ENCODE measurements at places on chromosomes 7 and 10.

- DNase-seq, result no peak
Observed at GRCh38 chr10:117131376-117132327, 6.4 kb downstream of the VAX1 start.

DNA sequence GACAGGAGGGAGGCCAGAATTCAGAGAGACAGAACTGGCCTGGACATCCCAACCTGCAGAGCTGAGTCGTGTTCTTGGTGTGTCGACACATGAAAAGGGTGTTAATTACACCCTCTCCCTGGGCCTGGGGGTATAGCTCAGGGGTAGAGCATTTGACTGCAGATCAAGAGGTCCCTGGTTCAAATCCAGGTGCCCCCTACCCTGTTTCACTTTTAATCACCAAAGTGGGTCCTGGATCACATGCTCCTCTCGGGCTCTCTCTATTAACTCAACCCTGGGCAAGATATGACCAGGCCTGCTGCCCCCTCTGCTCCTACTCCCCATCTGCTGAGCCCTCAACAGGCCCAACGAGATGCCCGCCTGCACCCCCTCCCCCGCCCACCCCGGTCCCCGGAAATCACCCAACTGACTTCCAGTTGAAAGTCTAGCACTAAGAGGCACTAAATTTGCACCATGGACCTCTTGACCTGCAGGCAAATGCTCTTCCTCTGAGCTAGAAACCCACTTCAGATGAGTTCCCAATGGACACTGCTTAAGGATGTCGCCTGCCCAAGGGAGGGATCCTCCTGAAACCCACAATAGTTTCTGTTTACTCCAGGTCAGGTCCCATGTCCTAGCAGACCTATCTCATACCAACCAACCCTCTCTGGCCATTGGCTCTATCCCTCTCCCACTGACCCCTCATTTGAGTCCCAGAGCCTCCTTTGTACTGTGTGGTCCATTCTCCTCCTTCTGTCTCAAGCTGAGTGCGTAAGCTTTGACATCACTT, 137.6 kb downstream of the ZNF467 start:
- DNase-seq, result peak; percentile 13

- no peak for DNase-seq
Observed at GRCh38 chr10:120969219-120969645, 118.1 kb downstream of the WDR11 start.

GRCh38 chr10:119872860-119873681, 428 bp upstream of the MCMBP start:
- DNase-seq, result peak; percentile 7

DNA sequence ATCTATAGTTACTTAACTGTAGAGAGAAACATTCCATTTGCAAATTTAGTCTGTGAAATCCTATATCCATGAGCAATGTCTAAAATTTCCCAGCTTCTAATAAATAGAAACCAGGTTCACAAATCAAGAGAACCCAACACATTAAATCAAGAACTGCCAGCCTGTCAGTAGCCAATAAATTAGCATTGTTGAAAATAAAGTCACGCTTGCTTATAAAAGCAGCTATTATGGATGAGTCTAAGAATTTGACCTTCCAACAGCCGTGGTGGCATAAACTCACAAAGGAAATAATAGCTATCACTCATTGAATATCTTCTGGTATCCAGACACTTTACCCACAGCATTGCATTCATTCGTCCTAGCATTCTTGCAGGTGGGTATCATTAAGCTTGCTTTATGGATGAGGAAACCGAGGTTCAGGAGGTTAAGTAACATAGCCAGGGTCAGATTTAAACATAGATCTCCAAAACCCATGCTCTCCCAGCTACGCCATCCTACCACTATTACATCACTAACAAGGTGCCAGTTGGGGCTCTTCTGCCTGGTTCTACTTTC, 260.1 kb upstream of the YAE1 start:
- DNase-seq, result no peak

- peak; percentile 40 for DNase-seq
Observed at GRCh38 chr7:128361411-128362379, at the start of gene PRRT4. Gene PRRT4, minus strand, starts transcription at chr7:128361690.

GRCh38 chr7:38855867-38856266, 53.1 kb downstream of the VPS41 start:
- DNase-seq, result no peak

GRCh38 chr10:10007957-10008356, 1009.7 kb upstream of the CELF2 start:
- DNase-seq, result no peak

DNA sequence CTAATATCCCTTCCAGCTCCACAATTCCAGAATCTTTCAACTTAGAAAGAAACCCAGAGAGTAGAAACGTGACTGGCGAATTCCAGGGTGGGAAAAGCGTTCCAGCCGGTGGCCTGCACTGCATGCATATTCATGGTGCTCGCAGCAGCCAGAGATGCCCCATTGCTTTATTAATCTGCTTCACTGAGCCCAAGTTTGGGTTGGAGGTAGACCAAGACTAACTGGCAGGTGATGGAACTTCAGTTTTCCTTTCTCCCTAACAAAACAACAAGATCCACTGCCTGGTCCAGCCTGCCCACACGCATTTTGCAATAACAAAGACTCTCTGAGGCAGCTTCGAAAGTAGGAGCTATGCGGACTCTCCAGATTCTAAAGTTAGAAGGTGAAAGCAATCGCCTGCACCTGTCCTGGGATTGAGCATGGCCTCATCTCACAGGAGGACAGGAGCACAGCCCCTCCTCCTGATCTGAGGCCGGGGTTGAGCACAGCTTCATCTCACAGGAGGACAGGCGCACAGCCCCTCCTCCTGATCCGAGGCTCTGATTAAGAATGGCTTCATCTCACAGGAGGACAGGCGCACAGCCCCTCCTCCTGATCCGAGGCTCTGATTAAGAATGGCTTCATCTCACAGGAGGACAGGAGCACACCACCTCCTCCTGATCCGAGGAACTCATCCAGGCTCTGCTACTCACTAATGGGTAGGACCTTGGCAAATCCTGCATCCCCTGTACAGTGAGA, 127.8 kb upstream of the LANCL2 start:
- no peak for DNase-seq

DNA sequence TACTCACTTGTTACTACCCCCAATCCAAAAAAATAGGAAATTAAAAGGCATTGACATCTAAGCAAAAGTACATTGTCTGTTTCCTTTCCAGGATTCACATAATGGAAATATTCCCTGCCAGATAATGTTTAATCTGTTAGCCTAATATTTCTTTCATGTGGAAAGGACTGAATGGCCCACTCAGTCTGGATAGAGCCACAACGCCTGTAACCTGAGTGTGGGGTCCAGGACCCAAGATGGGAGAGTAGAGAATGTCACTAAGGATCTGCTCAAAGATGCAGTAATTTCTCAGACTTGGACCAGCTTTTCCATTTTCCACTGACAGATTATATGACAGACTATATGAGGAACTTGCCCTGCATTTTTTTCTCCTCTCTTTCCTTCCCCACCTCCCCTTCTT, 1088.9 kb downstream of the KCNMA1 start:
- no peak for DNase-seq

- no peak for DNase-seq
Observed at GRCh38 chr7:132138817-132139216, 437.5 kb downstream of the PLXNA4 start.

DNA sequence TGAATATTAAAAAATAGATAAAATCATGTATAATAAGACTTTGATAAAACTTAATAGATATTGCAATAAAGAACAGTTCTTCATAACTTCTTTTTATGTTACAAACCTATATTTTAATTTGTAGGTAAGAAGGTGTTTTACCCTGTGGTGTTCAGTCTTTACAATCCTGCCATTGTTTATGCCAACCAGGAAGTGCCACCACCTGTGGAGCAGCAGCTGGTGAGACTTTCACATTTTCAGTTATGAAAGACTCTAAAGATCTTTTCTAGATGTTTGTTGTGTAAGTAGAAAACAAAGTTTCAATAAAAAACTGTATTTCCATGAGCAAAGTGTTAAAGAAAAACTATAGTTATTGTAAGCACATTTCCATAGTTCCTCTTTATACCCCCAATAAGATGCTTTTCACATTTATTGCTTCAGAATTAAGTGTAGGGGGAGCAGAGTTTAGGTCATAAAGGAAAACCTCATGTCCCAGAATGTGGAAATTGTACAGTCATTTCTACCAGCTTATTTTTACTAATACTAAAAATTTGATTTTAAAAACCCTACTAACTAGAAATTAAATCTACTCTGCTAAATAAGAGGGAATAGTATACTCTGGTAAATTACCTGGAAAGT, 28.7 kb downstream of the CSGALNACT2 start:
- no peak for DNase-seq

DNA sequence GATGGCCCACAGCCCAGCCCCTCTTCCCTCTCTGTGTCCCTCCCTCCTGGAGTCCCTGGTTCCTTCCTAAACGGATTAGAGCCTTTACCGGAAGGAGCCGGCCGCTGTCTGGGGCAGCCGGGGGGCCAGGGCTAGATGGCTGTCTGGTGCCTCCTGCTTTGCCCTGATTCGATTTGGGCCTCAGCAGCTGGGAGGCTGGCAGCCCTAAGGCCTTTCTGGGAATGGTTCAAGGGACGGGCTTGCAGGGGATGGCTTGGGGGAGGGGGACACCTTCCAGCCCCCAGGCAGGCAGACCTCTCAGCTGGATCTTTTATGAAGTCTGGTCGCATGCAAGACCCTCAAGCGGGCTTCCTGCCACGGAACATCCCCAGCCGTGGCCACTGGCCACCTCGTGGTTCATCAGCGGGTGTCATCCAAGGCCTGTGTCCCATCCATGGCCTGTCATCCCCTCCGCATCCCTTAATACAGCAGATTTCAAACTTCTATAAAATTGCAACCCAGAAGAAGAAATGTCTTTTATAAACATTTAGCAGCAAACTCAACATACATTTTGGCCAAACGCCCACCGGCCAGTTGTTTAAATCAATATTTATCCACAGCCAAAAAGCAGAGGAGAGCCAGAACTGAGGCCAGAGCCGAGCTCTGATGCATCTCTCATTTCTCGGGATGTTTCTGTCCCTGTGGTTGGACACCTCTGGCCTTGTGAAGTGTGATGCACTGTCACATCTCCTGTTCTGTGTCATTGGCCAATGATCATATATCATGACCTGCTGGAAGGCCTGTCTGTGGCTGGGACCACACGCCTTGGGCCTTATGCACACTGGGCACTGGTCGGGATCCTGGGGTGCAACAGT, 52.0 kb downstream of the GTF2IRD1 start:
- DNase-seq, result no peak

- DNase-seq, result no peak
Observed at GRCh38 chr10:69745698-69746097, 56.0 kb upstream of the COL13A1 start.

GRCh38 chr7:151590071-151590849, 70.6 kb upstream of the RHEB start:
- DNase-seq, result no peak

DNA sequence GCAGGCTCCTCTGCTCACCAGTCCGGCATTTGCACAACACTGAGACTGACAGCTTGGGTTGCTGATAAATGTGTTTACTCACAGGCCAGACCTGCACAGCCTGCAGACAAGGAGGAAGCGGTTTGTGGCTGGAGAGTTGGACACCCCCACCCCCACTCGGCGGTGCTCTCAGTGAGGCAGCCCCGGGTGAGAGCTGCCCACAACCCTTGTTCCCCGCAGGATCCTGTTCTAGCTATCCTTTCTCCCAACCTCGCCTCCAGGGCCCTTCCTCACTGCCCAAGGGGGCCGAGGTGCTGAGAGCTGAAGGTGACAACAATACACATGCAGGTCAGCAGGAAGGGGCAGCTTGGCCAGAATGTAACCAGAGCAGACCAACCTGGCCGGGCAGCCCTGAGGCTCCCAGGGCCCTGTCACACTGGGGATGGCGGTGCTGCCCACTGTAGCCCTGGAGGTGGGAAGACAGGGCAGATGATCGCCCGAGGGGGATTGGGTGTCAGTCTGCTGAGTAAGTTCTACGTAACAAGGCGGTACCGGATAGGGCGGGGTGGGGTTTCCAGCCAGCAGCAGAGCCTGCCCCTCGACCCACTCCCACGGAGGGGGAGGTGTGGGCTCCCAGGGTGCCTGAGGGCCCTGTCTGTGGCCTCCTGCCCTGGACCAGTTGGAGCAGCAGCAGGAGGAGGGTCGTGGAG, 2.1 kb upstream of the ADAM8 start:
- no peak for DNase-seq

DNA sequence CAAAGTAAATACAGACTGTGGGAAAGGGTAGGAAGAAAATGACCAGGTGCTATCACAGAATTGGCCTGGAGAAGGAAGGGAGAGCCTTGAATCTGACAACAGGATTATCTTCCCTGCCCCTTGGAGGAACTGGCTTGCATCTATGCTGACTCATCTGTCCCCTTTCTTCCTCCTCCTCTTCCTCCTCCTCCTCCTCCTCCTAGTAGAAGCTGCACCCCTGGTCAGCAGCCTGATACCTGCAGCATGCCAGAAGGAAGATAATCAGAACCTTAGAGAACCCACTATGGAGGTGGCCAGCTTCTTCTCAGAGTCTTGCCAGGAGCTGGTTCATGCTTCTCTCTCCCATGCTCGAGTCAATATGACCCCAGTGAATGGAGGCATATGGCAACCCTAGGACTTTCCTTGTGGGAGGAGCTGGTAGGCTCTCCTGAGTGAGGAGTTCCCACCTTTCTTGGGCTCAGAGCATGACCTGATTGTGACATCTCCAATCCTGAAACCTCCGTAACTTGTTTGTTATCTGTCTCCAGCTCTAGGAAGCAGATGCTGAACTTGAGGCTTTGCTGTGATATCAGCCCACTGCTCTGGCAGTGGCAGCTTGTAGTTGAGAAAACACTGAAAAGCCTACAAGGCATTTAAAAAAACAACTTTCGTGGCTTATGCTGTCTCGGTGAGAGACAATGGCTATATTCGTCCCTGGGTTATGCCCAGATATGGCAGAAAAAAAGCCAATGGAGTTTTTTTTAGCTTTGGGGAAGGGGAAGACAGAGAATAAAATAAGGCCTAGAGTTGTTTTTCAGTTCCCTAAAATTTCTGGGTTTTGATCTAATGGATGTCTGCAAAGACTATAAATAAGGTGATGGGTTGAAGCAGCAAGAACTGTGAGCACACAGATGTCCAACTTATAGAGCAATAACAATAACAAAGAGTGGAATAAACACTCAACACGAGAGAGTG, 60.6 kb downstream of the CDHR3 start:
- DNase-seq, result no peak

DNA sequence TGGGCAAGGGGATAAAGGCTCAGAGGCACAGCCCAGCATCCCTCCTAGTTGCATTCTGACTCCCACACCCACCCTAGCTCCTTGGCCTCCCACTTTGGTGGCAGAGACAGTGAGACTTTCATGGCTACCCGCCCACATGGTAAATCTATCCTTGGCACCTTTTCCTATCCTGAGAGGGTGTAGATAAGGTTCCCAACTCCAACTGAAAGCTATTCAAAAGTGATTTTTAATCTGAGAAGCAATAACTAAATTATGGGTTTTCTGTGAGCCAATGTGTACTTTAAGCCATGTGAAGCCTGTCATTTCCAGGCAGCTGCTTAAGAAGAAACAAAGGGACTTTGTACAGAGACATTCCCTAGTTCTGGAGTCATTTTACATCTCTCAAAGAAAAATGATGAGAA, 9.1 kb downstream of the LAMB1 start:
- DNase-seq, result no peak

DNA sequence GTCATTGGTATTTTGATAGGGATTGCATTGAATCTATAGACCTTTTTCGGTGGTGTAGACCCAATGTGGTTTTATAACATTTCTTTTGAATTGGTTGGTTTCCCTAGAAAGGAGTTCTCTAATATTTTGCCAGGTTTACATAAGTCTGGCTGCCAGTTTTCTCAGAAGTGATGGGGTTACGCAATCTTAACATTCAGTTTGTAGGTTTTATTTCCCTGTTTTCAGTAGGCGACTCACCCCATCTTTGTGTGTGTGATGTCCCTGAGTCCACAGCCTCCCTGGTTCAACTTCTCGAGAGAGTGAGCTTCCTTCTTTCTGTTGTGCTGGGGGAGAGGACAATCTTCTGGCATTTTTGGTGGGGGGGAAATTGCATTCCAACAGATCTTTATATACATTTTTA, 9.6 kb upstream of the KIF5B start:
- no peak for DNase-seq

Data from NCI-H1694 (cell line).